ENCODE measurements at places on chromosomes 6 and 20. TPM values are rescaled to one million over a fixed set of nuclear protein-coding genes. Genes with fewer than 3 reads are reported as not detected.

The SLC9A8 gene
- 9.5 TPM for total RNA-seq

DNA sequence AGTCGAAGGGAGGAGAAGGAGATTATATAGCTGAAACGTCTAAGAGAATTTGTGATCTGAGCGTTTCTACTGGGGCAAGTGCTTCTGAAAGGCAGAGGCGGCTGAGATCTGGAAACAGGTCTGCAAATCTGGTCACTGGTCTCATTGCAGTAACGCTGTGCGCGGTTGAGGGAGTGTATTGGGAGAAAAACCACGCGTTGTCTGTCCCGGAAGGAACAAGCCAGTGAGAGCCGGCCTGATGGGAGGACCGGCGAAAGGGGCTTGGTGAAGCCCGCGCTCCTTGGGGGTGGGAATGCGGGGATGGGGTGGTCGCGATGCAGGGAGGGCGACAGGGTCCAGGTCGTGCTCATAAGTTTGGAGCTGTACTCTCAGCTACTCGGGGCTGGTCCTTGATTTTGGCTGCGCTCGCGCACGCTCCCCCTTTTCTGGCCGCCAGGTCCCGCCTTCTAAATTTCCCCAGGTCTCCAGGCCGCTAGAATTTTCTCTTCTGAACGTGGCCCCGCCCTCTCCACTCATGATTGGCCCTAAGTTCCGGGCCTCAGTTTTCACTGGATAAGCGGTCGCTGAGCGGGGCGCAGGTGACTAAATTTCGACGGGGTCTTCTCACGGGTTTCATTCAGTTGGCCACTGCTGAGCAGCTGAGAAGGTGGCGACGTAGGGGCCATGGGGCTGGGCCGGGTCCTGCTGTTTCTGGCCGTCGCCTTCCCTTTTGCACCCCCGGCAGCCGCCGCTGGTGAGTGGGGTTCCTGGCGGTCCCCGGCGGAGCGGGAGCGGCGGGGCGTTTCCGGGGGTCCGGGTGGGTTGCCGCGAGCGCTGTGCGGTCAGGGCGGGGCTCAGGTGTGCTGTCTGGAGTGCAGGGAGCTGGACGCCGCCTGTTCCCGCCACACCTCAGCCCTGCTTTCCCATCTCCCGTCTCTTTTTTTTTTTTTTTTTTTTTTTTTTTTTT is at the start of gene MICB:
MICB (plus strand) TSS at position 615 of the 946 bp plus-strand sequence; CDS start at position 664, 49 bp downstream.
- peaks cover 6% of the 10 kb centered on the region for H3K4me1 ChIP-seq
- H3K4me3 ChIP-seq = peak within 1 kb of the TSS; percentile 51
- DNase-seq = peak; percentile 71
- H3K27me3 ChIP-seq = no peaks in the 10 kb centered on the region
- peak within 1 kb of the TSS; percentile 63 for H3K27ac ChIP-seq

DNA sequence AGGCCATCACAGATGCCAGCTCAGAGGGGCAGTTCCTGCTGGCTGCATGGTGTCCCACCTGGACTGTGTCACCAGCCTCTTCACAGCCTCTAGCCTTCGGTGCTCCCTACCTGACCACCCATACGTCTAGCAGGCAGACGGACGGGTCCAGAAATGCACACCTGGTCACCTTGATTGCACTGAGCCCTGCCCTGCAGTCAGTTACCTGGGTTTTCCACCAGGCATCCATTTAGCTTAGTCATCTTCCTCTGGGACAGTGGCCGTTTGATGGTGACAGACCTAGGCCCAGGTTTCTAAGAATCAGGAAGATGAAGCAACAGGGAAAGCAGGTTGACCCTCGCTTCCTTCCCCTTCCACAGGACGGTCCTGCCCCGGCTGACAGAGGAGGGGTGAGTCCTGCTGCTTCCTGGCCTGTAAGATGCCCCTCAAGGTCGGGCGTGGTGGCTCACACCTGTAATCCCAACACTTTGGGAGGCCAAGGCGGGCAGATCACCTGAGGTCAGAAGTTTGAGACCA is 9.8 kb upstream of the BPI start:
- H3K36me3 ChIP-seq = no peaks in the 10 kb centered on the region
- DNase-seq = no peak
- H3K4me1 ChIP-seq = peaks cover 24% of the 10 kb centered on the region
- H3K4me3 ChIP-seq = no peak overlapping the region

DNA sequence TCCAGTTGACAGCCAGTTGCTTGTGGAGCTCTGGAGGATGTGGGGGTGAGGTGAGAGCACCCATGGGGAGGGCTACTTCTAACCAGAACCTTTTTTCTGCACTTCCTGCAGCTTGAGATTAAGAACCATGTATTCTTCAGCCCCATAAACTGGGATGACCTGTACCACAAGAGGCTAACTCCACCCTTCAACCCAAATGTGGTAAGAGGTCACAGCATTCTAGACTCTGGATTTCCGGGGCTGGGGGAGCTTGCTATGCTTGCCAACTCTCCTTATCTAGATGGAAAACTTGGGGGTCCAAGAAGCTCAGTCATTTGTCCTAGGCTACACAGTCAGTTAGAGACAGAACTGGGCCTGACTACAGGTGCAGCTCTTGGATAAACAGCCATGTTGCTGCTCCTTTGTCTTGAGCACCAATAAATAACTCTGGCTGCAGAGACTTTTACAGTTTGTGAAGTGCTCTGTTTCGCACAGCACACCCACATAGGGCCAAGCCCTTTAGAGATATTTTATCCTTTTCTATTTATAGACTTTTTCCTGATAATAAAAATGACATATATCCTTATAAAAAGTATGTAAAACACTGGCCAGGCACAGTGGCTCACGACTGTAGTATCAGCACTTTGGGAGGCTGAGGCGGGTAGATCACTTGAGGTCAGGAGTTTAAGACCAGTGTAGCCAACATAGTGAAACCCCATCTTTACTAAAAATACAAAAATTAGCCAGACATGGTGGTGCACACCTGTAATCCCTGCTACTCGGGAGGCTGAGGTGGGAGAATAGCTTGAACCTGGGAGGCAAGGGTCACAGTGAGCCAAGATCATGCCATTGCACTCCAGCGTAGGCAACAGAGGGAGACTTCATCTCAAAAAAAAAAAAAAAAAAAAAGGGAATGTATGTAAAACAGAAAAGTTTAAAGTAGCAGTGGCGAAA is 10.6 kb upstream of the IFT52 start:
- peaks cover 52% of the 10 kb centered on the region for H3K36me3 ChIP-seq
- DNase-seq = no peak
- no peaks in the 10 kb centered on the region for H3K27me3 ChIP-seq
- no peak overlapping the region for H3K27ac ChIP-seq

DNA sequence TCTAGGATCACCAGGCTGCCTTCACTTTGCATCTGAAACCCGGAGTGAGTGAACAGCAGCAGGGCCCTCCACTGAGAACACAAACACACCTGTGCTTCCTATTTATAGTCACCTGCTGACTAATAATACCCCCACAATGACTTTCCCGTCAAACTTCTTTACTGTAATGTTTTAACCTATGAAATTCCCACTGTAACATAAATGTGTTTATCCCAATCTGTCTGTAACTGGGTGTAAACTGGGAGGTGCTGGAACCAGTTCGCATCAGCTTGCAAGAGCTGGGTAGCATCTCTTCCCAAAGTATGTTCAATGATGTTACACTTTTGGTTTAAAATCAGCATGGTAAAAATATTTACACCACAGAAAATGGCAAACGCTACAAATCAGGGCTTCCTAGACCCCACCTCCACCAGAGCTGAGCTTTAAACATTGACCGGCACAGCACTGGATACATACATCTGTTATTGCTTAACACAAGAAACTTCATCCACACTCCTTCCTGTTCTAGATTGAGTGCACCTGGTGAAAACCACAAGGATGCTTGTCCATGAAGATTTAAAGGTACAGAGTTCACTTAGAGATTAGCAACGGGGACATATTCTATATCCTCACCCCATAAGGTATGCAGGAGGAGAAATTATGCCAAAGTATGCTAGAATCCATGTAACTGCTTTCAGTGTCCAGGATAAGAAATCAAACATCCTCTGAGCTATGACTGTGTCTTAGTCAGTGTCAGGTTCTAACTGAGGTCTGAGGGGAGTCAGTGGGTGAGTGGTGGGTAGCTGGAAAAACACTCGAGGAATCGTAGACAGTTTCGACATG is 79.0 kb downstream of the ALDH8A1 start:
- no peaks in the 10 kb centered on the region for H3K27me3 ChIP-seq
- no peak overlapping the region for H3K27ac ChIP-seq
- DNase-seq = no peak
- H3K36me3 ChIP-seq = no peaks in the 10 kb centered on the region
- H3K4me3 ChIP-seq = no peak overlapping the region

GRCh38 chr20:24895898-24896658 is 53.0 kb upstream of the CST7 start:
- no peak overlapping the region for H3K4me3 ChIP-seq
- H3K4me1 ChIP-seq = no peaks in the 10 kb centered on the region
- no peak overlapping the region for H3K27ac ChIP-seq

DNA sequence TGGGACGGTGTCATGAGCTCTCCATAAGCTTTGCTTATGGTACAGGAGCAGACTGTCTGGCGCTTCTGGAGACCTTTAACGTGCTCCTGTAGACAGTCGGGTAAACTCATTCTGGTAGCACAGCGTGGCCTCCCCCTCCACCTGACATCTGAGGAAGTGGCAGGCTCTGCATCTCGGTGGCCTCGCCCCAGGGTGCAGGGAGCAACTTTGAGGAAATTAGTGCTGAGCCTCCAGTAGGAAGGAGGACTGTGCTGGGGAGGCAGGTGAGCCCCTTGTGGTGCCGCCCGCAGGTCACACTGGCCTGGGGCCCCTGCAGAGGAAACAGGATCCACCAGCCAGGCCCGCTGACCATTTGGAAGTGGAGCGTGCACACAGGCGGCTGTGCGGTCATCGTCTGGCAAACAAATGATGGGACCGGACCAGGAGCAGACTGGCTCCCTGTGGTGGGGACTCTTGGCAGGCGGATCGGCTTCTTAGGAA is 57.9 kb downstream of the SYNJ2 start:
- no peak overlapping the region for H3K4me3 ChIP-seq
- DNase-seq = no peak
- H3K27ac ChIP-seq = no peak overlapping the region
- H3K4me1 ChIP-seq = peaks cover 5% of the 10 kb centered on the region
- H3K27me3 ChIP-seq = no peaks in the 10 kb centered on the region

All from liver (tissue), 10 donors.